NCI-H1105 treated with DMSO at 0.1 percent for 48 hours (cell line): ENCODE measurements at places on chromosomes 5 and 9.

DNA sequence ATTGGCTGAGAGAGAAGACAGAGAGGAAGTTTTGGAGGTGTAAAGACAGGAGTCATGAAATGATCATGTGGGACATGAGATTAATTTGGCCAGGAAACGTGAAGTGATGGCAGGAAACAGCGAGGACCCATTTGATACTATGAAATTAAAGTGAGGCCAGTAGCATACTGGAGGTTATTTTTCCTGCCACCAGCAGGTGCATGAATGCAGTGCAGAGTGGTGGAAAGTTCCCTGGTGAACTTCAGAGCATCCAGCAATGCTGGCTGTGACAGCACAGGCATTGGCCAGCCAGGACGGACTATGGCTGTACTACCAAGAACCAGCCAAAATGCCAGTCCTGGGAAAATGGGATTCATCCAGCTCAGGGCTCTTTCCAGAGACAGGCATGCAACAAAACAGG lies 152.2 kb downstream of the SYK start:
- no peak for DNase-seq

- peak; percentile 83 for DNase-seq
Observed at GRCh38 chr5:137375741-137376526, 123.2 kb downstream of the SPOCK1 start.

DNA sequence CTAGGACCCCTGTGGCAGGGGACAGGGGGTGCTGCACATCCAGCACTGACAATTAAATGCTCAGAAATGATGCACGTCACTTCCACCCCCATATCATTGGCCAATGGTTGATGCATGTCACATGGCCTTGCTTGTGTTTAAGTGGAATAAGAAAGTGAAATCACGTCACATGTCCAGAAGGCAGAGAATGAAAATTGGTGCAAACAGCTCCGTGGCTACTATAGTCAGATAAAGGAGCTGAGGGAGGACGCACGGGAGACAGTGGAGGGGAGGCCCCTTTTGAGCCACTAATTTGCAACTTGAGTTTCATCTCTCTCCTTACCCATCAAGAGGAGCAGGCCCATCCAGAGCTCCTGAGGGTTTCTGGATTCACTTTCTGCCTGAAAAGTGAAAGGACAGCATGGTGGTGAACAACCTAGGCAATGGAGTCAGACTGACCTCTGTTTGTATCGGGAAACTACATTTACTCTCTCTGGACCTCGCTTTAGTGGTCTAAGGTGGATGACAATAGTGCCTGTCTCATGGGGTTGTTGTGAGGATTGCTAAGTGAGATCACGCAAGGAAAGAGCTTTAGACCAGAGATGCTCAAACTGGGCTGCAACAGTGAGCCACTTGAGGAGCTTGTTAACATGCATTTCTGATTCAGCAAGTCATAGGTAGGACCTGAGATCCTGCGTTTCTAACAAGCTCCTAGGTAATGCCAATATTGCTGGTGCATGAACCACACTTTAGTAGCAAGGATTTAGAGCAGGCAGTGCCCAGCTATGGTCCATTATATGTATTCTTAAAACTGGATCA lies 133.9 kb upstream of the ADRA1B start:
- no peak for DNase-seq

DNA sequence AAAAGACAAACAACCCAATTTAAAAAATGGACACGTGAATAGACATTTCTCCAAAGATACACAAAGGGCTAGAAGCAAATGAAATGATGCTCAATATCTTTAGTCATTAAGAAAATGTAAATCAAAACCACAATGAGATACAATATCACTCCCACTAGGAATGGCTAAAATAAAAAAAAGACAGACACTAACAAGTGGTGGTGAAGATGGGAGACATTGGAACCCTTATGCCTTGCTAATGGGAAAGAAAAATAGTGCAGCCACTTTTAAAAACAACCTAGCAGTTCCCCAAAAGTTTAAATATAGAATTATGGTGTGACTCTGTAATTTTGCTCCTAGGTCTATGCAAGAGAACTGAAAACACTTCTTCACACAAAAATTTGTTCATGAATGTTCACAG lies 40.7 kb downstream of the SH3TC2 start:
- DNase-seq = no peak

DNA sequence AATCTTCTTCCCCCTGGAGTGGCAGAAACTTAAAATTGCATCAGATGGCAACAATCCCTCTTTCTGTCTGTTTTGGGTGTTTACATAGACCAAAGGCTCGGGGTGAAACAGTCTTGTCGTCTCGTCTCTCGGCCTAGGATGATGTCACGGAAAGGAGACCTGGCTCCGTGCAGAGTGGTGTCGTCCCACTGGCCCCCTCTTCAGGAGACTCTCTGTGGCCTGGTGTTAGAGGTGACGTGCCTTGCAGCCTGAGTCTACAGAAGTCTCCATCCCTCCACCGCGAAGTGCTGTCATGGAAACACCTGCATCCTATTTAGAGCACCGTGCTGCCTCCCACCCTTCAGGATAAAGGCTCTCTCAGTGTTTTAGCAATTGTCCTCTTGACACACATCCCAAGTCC lies 409.7 kb downstream of the IRX1 start:
- DNase-seq = no peak

DNA sequence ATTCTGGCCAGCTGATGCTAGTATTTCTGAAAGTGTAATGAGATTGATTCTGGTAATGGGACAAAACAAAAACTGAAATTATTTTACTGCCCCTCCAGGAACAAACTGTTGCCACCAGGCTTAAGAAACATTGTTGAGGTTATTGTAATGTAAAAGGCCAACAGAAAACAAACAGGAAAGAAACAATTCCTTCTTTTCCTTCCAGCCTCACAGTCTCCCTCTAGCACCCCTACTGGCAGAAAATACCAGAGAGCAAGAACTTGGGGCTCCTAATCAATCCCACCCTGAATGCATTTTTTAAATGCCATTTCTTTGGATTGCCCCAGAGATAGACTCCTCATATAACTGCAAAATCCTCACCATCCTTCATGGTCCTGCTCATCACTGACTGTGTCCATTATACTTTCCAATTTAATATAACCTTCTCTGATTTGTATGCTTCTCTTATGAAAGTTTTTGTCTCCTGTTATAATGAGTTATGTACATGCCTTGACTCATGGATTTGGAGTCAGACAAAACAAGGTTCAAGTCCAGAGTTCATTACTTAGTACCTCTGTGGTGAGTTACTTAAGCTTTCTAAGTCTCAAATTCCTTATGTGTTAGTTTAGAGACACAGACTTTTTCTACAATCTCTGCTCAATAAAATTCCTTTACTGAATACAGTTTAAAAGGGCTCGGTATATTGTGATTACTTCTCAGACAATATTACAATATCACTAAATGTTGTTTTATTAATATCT lies 157.9 kb upstream of the FBN2 start:
- no peak for DNase-seq

GRCh38 chr5:18702821-18703220 lies 1068.6 kb downstream of the TAF11L14 start:
- DNase-seq = no peak

GRCh38 chr5:150279330-150280020 lies 10.1 kb downstream of the CAMK2A start:
- no peak for DNase-seq

- no peak for DNase-seq
Observed at GRCh38 chr5:8517456-8517855, 648.5 kb downstream of the MTRR start.

- DNase-seq = no peak
Observed at GRCh38 chr5:19977099-19977498, 10.9 kb downstream of the CDH18 start.

DNA sequence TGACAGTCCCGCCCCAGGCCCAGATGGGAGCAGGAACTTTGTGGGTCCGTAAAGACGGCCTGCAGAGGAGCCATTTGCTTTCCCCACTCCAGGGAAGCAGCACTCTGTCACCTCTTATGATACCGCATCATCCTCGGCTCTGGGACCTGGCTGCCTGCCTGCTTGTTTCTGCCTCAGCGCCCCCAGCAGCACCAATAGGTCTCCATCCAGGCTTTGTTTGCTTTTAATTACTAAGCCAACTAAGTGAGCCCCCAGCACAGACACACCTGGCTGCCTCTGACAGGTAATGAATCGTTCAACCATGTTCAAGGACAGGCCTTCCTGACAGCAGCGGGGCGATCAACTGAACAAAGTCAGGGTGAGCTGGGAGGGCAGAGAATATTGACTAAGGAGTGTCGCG lies 141.4 kb downstream of the C5orf15 start:
- peak; percentile 92 for DNase-seq

- no peak for DNase-seq
Observed at GRCh38 chr5:34690301-34690700, 34.2 kb downstream of the RAI14 start.

DNA sequence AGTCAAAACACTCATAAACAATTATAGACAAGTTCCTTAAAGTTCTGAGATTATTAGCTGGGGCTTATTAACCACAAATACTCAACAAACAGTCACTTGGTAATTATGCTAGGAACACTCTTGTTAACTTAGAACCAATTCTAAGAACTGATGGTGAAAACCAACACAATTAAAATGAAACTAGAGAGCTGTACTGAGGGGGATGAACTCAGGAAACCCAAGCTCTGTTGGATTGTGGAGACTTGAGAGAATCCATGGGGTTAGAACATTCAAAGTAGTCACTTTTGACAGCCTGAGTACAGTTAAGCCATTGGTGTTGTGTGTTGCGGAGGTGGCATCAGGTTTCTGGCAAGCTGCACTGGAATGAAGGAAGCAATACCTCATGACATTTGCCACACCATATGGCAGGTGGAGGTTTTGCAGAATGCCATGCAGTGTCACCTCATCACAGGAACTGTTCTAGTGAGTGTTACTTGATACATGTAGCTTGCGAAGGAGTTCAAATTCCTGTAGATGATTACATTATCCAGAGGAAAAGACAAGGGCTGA lies 480.9 kb upstream of the CD180 start:
- DNase-seq = no peak

GRCh38 chr5:73844165-73844564 lies 218.2 kb downstream of the ARHGEF28 start:
- no peak for DNase-seq

- DNase-seq = no peak
Observed at GRCh38 chr5:82850393-82850792, 226.8 kb downstream of the TMEM167A start.

DNA sequence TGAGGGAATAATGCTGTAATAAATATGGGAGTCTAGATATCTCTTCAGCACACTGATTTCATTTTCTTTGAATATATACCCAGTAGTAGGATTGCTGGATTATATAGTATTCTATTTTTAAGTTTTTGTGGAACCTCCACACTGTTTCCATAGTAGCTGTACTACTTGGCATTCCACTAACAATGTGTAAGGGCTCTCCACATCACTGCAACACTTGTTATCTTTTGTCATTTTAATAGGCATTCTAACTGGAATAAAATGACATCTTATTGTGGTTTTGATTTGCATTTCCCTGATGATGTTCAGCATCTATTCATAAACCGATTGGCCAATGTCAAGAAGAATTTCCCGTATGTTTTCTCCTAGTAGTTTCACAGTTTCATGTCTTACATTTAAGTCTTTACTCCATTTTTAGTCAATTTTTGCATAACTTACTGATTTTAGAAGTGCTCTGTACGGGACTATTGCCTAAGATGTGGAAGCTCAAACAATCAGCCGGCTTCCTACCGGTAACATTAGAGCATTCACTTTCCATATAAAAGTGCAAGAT lies 1078.8 kb downstream of the TAF11L14 start:
- no peak for DNase-seq

DNA sequence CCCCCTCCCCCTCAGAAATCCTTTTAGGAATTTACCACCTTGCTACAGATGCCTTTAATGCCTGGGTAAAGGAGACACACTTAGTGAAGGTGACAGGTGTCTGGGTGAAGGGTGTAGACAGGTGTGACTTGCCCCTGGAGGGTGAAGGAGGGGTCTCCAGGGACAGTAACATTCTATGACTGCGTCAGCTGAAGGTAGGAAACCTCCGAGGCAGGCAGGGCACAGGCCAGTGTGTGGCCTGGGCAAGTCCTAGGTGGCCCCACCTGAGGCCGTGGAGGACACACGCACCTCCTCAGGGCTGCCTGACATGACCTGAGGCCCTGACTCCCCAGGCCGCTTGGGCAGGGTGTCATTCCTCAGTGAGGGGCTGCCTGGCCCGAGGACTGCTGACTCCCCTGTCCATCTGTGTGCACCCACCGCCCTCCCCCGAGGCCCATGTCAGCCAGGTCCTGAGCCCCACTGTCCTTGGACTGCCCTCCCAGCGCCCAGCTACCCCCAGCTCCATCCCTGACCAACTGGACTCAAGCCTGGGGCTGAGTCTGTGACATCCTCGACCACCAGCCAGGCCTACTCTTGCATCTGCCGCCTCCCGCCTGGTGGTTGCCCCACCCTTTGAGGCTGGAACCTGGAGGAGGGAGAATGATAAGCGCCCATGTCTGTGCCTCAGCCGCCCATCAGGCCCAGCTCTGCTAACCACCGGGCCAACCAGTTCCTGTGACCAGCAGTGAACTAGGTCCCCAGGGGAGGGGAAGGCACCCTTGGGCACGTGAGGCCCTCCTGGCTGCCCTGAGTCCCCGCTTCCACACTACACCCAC lies 18.4 kb downstream of the CARD19 start:
- DNase-seq = no peak

DNA sequence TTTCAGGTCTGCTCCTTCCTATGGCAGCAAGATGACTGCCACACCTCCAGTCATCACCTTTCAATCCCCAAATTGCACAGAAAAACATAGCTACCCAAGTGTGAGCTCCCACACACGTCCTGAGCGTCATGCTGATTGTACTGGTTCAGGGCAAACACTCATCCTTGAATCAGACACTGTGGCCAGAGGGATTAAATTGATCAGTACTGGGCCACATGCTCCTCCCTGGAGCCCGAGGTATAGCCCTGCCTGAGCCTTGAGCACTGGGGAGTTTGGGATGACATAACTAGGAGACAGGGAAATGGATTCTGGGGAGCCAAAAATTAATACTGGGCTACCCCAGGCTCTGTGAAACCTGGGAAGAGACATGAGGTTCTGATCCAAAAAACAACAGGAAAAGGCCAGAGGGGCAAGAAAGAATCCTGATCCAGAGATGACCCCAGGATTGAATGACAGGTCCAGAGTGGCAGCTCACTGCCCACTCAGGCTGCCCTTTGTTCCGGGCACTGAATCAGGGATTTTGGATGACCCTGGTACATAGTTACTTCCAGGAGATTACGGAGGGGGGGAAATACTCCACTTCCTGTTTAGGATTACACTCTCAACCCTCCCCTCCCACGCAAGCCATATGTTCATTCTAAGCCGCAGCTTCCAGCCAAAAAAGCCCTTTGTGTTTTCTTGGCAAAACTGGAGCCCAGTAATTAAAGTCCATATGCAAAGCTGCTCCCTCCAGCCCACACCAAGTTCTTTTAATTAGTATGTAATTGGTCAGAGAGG lies 141.6 kb upstream of the SPRY4 start:
- no peak for DNase-seq

GRCh38 chr5:90873033-90873517 lies 314.5 kb downstream of the ADGRV1 start:
- DNase-seq = no peak
